Stimulated activated CD4-positive, alpha-beta T cell treated with anti-CD3 and anti-CD28 coated beads, Interleukin-15, amount 100 ng/mL, for 1 hour (primary cell): ENCODE measurements at places on chromosomes 5 and 9.

GRCh38 chr5:175463641-175464040 is 14.7 kb upstream of the SFXN1 start:
- DNase-seq, result no peak

DNA sequence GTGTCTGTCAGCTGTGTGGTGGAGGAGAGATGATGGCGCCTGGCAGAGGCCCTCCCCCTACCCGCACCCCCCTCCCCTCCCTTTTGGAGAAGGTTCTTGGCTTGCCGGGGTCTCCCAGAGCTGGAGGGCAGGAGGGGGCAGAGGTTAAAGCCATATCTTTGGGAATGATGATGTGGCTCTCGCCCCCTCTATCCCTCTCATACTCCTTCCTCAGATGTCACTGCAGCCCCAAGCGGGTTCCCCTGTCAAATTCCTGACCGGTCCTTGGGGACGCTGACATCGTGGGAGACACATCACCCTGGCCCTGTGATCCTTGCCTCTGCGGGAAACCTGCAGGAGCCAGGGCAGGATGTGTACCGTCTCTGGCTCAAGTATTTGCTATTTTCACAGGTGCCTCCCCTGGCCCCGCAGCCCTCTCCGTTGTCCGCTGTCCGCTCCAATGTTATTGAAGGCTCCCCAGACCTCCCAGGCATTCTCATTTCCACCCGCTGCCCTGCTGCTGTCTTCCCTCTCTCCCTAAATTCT is 109.5 kb downstream of the FOXD1 start:
- no peak for DNase-seq

DNA sequence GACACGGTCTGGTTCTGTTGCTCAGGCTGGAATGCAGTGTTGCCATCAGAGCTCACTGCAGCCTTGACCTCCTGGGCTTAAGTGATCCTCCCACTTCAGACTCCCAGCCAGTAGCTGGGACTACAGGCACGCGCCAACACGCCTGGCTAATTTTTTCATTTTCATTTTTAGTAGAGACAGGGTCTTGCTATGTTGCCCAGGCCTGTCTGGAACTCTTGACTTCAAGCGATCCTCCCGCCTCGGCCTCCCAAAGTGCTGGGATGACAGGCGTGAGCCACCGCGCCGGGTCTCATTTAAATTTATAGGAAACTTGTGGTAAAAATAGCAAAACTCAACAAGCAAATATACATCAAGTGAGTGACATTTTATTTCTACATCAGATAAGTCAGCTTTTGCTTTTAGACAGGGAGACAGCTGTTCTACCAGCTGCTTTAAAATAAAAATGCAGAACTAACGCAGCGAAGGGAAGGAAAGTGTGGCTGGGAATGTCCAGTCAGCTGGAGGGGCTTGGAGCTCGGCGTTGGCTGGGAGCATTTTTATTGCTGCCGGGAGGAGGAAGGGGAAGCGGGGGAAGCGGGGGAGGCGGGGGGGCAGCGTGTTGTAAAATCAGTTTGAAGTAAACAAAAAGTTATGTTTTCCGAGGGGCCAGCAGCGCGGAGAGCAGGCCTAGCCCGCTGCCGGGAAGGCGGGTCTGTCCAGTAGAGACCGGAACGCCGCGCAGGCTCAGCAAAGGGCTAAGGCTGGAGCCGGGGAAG is 707 bp upstream of the ZFYVE16 start:
- no peak for DNase-seq

DNA sequence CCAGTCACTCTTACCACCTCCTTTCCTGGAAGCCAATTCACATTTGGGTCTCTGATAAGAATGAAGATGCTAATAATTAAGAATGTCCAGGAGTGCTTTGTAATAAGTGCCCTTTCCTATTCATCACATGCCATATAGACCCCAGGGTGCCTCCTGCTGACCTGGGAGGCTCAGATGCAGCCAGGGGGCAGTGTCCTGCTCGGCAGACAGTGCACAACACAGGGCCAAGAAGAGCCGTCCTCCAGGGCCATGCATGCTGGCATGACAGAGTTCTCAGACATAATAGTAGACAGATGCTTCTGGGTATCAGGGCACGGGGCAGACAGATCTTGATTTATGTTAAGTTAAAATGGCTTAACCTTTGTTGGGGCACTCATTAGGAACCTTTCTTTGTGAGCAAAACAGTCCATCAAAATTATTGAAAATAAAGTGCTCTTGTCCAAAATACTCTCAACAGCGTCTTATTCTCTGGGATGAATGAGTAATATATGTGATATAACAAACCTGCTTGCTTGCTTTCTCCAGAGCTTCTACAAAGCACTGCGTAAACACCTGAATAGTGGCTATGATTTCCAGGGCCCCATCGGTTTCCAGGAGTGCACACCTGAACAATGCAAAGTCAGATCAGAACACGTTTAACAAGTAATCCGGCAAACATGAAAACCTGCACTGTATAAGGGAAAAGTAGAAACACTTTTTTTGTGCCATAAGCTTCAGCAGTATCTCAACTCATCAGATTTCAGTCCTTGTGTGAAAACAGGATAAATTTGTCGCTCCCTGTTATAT is 192.7 kb downstream of the FANCC start:
- DNase-seq, result no peak

GRCh38 chr9:76662476-76663281 is 101.6 kb upstream of the PCA3 start:
- no peak for DNase-seq
